ENCODE measurements at places on chromosomes 7 and 10.

GRCh38 chr7:43618073-43618472, 35.2 kb downstream of the STK17A start:
- no peak for DNase-seq

DNA sequence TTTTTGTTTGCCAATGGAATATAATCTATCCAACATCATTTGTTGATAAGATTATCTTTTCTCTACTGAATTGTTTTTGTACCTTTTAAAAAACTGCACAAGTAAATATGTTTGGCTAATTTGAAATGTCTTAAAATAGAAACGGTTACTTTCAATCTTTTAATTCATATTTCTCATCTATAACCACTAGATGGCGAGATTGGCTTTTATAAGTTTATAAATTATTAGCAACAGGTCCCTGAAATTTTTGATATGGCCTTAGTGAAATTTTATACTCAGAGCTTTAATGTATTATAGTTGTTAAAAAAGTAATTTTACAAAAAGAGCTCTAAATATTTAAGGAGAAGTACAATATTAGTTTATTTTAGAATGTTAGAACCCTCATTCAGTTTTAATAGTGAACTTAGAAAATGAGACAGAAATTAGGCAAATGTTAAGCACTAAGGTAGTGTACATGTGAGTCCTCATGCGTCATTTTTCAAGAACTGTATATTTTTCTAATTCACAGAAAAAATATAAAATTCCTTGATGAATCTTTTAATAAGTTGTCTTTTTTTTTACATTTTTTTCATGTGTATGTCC, 592.5 kb downstream of the ARL4A start:
- no peak for DNase-seq

DNA sequence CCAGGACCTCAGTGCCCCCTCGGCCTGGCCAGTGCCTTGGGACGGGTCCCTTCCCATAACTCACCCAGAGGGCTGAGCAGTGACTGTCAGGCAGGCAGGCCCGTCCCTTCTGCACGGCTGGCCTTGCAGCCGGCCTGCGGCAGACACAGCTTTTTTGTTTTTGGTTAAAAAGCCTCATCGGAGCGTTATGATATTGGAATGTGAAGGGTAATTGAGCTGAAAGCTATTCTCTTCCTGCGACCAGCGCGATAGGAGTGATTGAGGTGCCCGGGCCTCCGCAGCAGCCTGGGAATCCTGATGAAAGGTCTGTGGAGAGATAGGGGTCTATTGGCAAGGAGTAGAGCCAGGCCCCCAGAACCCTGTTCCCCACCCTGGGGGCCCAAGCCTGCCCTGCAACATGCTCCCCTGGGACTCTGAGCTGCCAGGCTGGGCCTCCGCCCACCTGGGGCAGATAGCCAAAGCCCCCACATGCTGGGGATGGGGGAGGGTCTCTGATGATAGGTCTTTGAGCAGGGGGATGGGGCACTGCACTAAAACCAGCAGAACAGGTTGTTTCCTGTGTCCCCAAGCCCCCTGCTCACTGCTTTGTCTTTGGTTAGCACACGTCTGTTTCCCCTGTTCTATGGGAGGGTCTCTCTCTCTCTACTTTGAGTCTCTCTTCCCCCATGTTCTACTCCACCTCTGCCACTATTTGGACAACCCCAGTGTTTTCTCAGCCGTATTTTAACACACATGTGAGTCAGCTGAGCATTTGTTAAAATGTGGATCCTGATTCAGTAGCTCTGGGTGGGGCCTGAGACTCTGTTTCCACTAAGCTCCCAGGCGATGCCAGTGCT, 131.9 kb downstream of the CDH23 start:
- DNase-seq = no peak

DNA sequence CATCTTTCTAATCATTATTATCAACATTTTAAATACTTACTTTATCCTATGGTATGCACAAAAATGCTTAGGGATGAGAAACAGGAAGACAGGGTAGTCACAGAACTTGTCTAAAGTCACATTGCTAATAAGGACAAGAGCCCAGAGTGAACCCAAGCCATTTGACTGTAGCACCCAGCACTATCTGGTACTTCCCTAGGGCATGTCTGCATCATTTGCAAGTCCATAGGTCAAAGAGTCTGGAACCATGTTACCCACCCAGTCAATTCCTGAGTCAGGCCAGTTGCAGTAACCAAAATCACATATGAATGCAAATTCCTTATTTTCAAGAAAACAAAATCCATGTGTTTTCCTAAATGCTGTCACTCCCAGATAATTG, 19.1 kb downstream of the ASAH2 start:
- no peak for DNase-seq

DNA sequence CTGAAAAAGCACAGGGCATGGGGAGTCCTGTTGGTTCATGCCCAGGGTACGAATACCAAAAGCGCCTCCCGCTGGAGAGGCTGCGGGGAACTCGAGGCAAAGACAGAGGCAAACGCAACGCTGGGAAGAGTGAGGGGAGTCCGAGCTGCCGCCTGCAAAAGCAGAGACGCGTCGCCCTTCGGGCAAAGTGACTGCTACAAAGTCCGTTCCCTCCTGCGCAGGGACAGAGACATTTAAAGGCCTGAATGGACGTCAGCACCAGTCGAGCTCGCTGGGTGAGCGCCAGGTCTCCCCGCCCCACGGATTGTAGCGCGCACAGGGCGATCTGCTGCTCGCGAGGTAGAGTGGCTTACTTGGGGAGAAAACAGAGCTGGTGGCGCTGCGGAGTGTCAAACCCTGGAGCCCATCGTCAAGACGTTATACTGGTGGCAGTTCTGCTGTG, 732.8 kb downstream of the ZWINT start:
- no peak for DNase-seq

GRCh38 chr10:74055383-74056049, 57.6 kb downstream of the VCL start:
- DNase-seq = no peak

GRCh38 chr7:50142425-50143017, 49.5 kb upstream of the ZPBP start:
- DNase-seq = no peak

- no peak for DNase-seq
These were observed 327.1 kb downstream of the GPR158 start for GRCh38 chr10:25501912-25502311.

DNA sequence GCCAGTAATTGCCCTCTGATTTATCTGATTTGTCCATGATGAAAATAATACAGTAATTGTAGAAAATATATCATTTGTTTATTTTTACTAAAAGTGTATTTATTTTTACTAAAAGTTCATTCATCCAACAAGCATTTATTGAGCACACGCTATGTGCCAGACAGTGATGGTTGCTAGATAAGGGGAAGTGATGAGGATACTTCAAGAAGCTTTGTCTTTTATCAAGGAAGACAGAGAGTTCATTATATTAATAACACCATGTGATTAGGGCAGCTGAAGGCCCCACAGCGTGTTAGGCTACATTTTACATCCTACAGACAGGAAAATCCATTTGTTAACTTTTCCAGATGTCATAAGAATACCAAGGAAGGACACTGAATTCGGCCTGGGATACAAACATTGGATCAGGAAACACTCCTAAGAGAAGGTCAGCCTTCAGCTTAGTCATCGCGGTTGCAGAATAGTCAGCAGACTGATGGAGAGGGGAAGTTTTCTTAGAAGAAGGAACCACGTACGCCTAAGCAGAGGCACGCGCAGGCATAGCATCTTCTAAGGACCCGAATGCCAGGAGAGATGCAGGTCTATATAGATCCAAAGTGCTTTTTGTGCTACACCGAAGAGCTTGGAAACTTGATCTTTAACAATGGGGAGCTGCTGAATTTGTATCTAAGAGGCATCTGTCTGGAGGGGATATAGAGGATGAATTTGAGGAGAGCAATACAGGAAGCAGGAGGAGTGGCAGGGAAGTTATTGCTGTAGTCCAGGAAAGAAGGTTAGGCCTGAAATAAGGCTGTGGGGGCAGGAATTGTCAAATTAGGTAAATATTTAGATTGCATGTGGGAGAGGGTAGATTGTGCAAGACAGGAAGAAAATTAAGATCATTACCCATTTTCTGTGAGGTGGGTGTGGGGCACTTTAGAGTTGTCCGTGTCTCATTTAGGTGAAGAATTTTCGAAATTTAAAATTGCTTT, 85.7 kb downstream of the LRGUK start:
- no peak for DNase-seq

GRCh38 chr7:130985361-130985760, 251.4 kb upstream of the KLF14 start:
- DNase-seq = no peak

DNA sequence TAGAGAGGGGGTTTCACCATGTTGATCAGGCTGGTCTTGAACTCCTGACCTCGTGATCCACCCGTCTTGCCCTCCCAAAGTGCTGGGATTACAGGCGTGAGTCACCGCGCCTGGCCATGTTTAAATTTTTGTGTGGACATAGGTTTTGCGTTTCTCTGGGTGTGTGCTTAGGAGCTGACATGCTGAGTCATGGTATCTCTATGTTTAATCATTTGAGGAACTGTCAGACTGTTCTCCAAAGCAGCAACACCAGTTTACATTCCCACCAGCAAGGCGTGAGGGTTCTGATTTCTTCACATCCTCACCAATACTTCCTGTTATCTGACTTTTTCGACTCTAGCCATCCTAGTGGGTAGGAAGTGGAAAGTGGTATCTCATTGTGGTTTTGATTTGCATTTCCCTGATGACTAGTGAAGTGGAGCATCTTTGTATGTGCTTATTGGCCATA, 153.7 kb downstream of the DNAJB6 start:
- DNase-seq = peak; percentile 36

- DNase-seq = no peak
These were observed 1110.1 kb upstream of the PHF14 start for GRCh38 chr7:9863545-9863944.

- no peak for DNase-seq
These were observed 64.0 kb downstream of the MTPAP start for GRCh38 chr10:30284865-30285594.

GRCh38 chr7:156017431-156017830, 205.2 kb upstream of the SHH start:
- DNase-seq = no peak

GRCh38 chr7:73738220-73738611, 386 bp downstream of the ABHD11 start:
- DNase-seq = peak; percentile 65

DNA sequence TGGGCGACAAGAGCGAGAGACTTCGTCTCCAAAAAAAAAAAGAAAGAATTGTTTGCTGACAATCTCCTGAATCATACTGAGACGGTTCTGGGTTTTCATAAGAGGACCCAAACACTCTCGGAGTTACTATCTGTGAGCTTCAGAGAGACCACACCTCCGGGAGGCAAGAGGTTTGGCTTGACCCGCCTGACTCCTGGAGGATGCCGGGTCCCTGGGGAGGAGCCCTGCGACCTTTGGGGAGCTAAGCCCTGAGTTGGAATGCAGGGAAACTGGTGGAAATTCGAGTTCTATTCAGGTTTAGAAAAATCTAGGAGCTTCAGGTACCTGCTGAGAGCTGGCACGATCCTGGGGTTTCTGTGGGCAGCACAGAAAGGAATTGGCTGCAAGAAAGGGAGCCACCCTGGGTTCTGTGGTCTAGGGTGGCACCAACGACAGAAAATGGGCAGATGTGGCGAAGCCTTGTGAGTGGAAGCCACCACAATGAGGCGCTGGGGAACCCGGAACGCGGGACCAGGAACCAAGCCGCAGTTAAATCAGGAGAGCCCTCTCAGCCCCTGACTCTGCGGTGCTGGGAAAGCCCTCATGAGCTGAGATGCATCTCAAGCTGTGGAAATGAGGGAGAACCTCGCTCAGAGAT, 21.9 kb upstream of the GATAD1 start:
- DNase-seq = no peak

DNA sequence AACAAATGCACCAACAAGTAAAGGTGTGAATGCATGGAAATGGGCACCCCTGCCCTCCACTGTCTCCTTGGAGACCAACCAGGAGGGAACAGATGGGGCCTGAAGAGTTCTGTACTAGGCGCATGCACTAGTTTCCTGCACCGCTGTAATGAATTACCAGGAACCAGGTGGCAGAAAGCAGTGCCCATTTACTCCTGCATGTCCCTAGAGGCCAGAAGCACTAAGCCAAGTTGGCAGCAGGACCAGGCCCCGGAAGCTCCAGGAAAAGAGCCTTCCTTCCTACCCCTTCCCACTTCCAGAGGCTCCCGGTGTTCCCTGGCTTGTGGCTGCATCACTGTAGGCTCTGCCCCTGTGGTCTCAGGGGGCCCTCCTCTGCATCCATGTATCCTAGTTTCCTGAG, 237.5 kb upstream of the PPP2R2D start:
- DNase-seq = no peak

- DNase-seq = no peak
These were observed 87.2 kb downstream of the PHF14 start for GRCh38 chr7:11060893-11061292.

DNA sequence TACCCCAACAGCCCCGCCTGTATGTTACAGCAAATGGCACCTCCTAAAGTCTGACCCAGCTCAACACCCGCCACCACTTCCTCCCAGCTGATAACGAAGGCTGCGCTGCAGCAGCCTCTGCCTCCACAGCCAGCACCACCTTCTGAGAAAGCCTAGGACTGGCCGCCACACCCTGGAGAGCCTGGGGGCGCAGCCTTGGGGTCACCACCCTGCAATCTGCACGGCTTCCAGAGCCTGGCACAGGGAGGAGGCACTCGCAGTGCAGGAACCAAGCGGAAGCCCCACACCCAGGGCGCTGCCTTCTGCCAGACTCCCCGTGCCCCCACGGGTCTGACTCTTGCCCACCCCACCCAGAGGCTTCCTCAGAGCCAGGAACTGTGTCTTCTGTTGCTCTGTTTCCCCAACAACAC, 112.5 kb downstream of the MAD1L1 start:
- DNase-seq = no peak

GRCh38 chr7:19112274-19113001, 5.0 kb downstream of the TWIST1 start:
- no peak for DNase-seq

- no peak for DNase-seq
These were observed 10.4 kb downstream of the LHPP start for GRCh38 chr10:124472071-124472470.

DNA sequence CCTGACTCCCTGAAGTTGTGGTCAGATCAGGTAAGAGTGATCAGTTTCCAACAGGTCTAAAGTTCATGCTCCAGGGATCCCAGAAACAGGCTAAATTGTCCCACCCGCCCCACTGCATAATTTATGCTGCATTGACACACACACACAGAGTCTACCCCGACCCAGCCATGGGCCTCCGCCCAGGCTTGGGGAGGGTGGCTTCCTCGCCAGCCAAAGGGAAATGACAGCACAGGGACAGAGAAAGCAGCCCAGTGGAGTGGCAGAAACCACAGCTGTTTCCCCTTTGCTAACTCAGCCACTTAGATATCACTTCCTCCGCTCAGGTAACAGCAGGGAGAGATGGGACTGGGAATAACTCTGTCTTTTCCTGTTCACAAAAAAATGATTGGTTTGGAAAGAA, 9.4 kb downstream of the SH3PXD2A start:
- no peak for DNase-seq

Data from stimulated activated CD4-positive, alpha-beta T cell treated with anti-CD3 and anti-CD28 coated beads, Interleukin-12 subunit alpha, Interleukin-12 subunit beta, amount 100 ng/mL, for 48 hours (primary cell).